Effector memory CD8-positive, alpha-beta T cell (primary cell): ENCODE measurements at places on chromosomes 5 and 9.

- no peak for DNase-seq
Observed at GRCh38 chr9:33223696-33224095, 16.3 kb upstream of the SPINK4 start.

DNA sequence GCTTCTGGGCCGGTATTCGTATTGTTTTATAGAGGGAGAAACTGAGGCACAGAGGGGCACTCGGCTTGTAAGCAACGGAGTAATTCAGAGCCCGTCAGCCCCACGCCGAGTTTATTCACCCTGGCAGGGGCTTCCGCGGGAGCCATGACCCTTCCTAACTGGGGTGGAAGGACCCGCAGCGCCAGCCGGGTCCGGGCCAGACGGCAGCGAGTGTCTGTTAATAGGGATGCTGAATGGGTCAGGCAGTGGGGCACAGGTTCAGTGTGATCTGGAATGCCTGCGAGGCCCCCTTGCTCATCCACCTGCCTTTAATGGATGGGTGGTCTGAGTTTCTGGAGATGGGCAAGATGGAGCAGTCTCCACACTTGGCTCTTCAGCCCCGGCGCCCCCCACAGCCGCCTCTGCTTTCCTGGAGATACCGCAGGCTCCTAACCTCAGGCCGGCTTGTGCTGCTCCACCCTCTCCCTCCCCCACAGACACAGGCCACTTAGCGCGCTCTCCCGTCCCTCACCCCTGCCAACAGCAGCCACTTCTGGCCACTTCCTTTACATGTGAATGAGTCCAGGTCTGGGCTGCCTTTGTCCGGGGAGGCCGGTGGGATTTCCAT lies 147.1 kb downstream of the ERCC6L2 start:
- DNase-seq, result no peak

GRCh38 chr9:71589612-71590011 lies 178.7 kb downstream of the CEMIP2 start:
- no peak for DNase-seq

DNA sequence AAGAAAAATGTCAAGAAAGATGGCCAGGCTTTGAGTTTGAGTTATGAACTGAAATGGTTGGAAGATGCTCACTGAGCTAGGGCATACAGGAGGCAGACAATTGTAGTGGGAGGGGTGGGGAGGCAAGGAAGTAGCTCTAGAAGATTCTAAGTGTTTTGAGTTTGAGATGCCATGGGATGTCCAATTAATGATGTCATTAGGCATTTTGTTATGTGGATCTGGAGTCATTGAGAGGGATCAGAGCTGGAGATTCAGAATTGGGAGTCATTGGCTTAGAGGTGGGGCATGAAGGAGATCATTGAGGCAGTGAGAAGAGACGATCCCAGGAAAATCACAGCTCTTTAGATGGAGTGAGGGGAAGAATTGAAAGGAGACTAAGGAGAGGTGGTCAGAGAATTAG lies 111.5 kb upstream of the ZNF618 start:
- DNase-seq, result no peak
